CD4-positive, alpha-beta T cell treated with Interleukin-10 for 1 hour (primary cell): ENCODE measurements at places on chromosomes 1 and 21.

GRCh38 chr21:36835383-36835795 lies 131.1 kb downstream of the HLCS start:
- no peak for DNase-seq

- DNase-seq: peak; percentile 57
These were observed 269.8 kb downstream of the S1PR1 start for GRCh38 chr1:101506541-101507164.

- DNase-seq: no peak
These were observed 78.0 kb upstream of the ZNF648 start for GRCh38 chr1:182139496-182139895.

DNA sequence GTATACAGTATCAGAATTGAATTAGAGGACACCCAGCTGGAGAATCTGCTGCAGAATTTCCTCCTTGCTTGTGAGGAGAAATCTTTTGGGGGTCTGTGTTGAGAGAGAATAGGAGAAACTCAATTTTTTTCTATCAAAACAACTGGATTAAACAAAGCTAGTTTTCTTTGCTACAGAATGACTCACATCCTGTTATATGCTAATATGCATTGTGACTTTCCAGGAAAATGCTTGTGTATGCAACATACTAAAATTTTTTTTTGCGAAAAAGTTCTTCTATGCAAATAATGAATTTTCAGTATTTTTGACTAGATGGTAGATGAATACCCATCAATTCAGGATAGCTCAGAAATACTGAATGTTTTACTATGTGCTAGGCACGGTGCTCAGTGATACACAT lies 2.2 kb downstream of the VAMP4 start:
- peak; percentile 10 for DNase-seq

DNA sequence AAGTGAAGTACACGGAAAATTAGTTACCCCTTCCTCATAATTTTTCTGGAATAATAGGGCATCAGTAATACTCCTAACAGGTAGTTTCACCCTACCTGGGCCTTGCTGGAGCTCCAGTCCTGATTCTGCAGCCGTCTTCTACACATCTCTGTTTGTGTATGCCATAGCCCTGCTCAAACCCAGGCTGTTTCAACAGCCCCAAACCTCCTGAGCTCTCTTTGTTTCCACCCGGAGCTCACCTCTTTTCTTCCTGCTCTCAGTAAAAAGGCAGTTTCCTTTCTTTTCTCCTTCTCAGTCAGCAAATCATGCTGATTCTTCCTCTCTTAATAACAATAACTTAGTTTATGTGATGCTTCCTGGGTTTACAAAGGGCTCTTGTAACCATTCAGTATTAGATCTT lies 355.1 kb upstream of the RUNX1 start:
- DNase-seq: no peak

- DNase-seq: no peak
These were observed 20.6 kb downstream of the STUM start for GRCh38 chr1:226568975-226569741.

DNA sequence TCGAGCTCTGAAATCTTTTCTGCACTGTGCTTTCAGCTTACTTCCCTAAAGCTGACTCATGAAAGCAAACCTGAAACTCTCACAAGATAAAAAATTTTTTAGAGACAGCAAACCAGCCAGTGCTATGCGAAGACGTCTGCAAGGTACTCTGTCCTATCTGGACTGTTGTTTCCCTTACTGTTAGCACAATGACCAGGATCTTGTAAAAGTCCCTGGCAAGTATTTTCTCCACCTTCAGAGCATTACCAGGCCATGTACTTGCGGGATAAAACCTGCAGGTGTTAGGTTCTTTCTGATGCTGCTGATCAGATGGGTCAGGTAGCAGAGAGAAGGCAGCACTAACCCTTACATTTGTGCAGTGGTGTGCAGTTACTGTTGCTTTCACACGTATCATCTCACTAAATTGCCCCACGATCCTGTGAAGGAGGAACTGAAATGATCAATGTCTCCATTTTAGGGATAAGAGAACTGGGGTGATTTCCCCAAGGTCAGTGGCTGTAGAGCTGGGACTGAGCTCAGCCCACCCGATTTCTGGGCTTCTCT lies 56.6 kb downstream of the PLXNA2 start:
- no peak for DNase-seq

- no peak for DNase-seq
These were observed 20.3 kb upstream of the AZIN2 start for GRCh38 chr1:33060579-33061083.

DNA sequence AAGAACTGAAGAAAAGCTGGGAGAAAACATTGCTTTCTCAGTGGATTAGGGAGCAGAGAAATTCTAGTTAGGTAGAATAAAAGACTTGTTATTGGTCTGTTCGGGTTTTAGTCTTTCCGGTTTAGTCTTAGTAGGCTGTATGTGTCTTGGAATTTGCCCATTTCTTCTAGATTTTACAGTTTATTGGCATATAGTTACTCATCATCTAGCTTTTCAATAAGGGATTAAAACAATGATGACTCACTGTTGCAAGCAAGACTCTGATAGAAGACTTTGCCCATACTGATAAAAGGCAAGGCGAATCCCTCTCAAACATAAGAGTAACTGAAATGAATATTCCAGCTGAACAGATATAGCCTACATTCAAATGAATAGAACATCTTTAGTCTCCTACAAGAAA lies 62.3 kb downstream of the GPR137B start:
- no peak for DNase-seq

DNA sequence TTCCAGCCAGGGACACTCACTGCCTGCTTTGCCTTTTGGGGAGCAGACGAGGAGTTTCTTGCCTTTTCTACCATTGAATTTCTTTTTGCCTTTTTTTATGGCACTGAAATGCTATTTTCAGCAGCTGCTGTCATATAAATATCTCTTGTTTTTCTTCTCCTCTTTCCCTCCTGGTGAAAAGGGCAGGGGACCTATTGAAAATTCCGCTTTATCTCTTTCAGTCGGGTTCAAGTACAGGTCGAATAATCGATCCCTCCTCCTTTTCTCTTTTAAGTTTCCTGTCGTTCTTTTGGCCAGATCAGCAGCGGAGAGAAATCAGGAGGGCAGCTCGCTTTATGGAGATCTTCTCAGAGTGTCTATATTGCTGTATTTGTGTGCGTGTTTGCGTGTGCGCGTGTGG lies 67.4 kb upstream of the CASZ1 start:
- DNase-seq: no peak

- no peak for DNase-seq
These were observed 333.8 kb upstream of the PTBP2 start for GRCh38 chr1:96387785-96388184.

DNA sequence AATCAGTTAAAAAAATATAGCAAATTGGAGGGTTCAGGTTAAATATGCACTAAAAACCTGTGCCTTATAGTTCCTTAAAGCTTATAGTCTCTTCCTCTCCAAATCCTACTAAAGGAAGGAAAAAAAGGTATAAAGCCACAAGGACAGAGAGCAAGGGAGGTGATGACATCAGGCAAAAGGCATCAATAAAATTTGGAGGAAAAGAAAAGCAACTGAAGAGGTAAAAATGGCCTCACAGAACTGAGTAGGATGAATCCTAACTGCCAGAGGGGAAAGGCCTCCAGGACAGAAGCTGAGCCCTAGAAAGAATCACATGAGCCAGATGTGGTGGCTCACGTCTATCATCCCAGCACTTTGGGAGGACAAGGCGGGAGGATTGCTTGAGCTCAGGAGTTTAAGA lies 8.1 kb downstream of the CCSAP start:
- DNase-seq: no peak

DNA sequence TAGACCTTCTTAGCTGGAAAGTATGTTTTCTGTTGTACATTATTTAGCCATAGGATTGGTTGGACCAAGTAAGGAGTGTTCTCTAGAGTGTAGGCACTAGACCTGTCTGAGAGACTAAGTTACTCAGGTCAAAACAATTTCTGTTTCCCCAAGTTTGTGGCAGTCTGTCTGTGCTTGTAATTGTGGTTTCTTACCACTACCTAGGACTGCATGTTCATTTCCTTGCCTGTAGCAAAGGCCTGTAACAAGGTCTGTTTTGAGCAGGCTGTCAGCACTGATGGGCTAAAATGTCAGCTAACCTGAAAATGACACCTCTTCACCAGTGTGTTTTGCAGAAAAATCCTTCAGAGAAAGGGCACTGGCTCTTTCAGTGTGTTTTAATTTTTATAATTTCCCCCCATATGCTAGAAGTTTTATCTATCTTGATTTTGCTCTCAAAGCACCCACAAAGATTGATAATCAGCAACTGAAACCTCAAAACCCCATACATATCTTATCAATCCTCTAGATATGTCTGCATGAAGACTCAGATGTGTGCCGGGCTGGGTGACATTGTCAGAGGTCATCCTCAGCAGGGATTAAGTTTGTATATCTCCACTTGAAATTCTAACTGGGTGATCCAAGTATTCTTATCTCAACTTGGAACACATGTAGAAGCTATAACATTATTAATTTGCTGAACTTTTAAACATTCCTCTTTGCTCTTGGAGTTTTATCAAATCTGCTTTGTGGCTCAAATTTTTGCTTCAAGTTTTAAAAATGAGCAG lies 50.7 kb upstream of the ST6GALNAC3 start:
- DNase-seq: no peak

DNA sequence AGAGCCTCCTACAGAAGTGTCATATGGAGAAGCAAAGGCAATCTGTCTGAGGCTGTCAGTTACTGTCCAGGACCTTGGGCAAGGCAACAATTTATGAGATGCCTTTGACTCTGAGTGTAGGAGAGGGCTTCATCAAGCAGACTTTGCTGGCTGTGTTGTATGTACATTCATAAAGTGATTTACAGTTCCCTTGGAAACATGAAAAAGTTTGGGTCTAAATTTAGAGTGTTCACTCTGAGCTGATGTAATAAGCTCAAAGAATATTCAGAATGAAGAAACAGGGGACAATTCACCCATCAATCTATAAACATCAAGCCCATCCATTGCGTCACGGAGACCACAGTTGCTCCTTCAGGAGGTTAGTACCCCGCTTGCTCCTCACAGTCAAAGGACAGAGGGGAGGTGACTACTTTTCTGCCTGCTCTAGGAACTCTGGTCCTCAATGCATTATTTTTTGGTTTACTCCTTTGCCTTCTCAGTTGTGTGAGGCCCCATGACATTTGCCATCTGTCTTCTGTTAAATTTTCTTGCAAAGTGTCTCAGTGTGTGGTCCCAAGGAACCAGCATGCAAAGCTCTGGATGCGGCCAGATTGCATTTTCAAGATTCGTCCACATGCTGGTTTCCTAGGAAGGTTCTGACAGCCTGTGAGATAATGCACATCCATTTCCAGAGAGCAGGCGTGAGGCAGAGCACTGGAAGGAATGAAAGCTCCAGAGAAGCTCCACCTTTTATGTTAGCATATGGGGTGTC lies 241.1 kb upstream of the KIAA0040 start:
- no peak for DNase-seq

DNA sequence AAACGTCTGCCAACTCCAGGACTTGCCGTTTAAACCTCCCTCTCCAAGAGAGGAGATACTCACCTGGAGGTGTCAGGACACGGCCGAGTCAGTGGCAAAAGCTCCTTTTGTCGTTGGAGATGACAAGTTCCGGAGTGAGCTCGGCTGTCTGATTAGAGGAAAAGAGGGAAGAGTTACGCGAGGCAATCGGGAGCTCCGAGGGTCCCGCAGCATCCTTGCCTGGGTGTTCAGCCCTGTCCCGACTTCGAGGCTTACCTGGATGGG lies 497 bp downstream of the ID3 start:
- DNase-seq: no peak

- no peak for DNase-seq
These were observed 99.0 kb downstream of the SLC45A1 start for GRCh38 chr1:8416881-8417280.

DNA sequence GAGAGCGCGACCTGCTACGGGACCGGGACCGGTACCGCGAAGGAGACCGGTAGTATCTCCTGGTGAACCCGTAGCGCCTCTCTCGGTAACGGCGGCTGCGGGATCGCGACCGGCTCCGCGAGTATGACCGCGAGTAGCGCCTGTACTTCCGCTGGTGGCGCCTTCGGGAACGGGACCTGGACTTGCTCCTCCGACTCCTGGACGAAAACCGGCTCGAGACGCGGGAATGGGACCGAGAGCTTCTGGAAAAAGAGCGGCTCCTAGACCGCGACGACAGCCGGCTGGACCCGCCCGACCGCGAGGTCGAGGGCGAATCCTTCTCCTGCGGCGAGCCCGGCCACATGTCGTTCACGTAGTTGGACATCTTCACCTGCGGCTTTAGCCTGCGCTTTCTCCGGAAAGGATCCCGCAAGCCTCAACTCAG lies 642 bp downstream of the RSRP1 start:
- peak; percentile 42 for DNase-seq

DNA sequence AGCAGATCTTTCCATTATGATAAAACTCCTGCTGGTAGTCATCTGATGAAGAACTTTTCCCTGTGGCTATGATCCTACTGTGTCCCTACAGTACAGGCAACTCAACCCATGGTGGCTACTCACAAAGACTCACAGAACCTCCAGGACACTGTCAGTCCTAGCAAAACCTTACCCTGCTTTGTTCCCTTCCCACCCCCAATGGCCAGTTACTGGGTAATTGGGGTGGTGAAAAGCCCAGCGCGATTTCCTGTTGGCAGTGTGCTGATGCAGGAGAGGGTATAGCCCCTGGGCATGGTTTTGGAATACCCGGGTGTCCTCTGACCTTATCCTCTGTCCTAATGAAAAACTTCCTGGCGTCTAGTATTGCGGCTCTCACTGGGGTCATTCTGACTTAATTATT lies 533 bp upstream of the RGL1 start:
- DNase-seq: no peak

GRCh38 chr1:68800182-68800581 lies 303.3 kb upstream of the DEPDC1 start:
- DNase-seq: no peak

- DNase-seq: no peak
These were observed 45.3 kb downstream of the JAK1 start for GRCh38 chr1:64920941-64921589.

- no peak for DNase-seq
These were observed 46.2 kb downstream of the DYRK1A start for GRCh38 chr21:37412603-37413360.

GRCh38 chr1:107273515-107273914 lies 132.7 kb downstream of the NTNG1 start:
- DNase-seq: no peak

DNA sequence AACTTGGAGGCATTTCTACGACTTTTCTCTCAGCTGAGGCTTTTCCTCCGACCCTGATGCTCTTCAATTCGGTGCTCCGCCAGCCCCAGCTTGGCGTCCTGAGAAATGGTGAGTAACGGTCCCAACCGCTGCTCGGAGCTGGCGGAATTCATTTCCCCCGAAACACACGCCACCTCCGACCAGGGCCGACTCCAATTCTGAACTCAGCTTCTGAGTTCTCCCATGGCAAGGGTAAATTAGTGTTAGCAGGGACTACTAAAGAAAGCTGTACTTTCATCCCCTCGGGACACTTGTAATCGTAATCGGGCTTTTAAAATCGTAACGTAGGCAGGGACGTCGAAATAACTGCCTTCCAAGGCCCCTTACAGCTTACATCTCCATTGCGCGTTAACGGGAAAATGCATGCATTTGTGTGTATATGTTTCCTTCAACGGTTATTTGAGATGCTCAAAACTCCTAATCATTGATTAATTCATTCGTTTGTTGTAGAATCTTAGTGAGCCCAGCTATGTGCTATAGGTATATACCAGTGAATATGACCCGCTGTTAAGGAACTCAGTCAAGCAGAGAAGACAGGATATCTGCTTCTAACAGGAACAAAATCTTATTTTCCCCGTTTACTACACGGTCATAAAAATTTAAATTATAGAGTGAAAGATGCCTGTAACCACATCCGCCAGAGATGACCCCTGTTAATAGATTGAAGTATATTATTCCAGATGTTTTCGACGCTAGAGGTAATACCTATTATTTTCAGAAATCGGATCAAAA lies 472 bp downstream of the DTL start:
- DNase-seq: no peak
